Activated CD8-positive, alpha-beta memory T cell treated with anti-CD3 and anti-CD28 coated beads for 24 hours (primary cell): ENCODE measurements at places on chromosomes 16 and 17.
A peak's percentile ranks its signal among the peaks of the same experiment; 100 is the strongest.

DNA sequence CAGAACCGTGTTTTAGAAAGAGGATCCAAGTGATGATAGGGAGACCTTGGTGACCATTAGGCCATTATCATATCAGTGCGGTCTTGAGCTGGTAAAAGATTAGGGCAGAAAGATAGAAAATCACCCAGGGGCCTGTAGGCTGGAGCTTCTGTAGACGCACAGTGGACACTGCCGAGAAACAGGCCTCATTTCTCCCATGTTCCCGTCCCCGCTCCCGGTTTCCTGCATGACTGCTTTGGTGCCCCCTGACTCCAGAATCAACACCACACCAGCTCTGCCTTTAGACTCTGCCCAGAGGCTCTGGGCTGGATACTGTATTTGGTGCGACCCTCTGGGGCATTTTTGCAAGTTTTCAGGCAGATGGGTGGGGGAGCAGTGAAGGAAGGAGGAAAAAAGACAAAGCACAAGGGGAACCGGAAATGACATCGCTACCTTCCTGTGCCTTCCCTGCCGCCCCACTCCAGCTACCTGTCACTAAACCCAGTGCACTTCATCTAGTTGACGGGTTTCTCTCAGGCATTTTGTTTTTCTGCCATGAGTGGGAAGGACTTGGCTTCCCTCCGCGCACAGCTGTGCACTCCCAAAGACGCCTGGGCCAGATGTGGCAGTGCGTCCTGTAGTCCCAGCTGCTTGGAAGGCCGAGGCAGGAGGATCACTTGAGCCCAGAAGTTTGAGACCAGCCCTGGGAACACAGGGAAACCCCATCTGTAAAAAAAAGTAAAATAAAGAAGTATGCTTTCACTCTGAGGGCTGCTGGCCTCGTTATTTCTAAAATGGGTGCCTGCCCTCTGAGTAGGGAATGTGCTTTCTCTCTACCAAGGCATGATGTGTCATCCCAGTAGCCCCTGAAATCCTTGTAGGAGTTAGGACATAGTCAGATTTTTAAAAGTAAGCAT lies 214.1 kb downstream of the RPTOR start:
- peak; percentile 62 for DNase-seq

DNA sequence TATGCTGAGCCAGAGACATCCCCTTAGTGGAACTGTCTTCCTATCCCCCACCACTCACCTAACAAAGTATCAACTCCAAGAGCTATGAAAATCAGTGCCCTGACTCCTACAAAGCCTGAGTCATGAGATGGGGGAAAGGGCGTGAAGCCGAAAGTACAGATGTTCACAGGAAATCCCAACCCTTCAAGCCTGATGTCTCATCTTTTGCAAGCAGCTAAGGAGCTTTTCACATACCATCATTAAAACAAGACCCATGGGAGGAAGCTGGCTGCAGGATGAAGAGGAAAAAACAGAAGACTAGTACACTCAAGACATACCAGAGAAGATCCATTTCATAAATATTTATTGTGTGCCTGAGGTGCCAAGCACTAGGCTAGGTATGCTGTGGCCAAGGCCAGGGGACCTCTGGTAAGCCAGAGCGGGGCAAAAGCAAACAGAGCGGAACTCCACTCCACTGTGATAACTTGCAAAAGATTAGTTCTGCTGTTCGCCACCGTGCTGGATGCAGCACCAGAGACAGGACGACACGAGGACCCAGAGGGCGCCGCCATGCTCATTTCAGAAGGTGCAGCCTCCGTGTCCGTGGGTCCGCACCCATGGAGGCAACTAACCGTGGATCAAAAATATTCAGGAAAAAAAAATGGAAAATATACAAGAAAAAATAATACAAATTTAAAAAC lies 4.5 kb upstream of the MNT start:
- DNase-seq, result no peak

DNA sequence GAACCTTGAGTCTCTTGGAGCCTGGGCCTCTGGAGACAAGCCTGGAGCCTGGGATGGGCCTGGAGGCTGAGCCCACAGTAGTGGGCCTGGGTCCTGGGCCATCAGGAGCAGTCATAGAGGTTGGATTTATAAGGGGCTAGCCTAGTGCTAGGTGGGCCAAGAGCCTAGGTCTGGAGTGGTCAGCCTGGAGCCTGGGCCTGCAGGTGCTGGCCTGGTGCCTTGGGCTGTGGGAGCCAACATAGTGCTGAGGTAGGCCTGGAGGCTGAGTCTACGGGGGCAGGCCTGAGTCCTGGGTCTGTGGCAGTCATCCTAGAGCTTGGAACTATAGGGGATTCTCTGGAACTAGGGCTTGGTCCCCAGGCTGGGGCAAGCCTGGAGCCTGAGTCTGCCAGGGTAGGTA lies 414.1 kb downstream of the XYLT1 start:
- no peak for DNase-seq

DNA sequence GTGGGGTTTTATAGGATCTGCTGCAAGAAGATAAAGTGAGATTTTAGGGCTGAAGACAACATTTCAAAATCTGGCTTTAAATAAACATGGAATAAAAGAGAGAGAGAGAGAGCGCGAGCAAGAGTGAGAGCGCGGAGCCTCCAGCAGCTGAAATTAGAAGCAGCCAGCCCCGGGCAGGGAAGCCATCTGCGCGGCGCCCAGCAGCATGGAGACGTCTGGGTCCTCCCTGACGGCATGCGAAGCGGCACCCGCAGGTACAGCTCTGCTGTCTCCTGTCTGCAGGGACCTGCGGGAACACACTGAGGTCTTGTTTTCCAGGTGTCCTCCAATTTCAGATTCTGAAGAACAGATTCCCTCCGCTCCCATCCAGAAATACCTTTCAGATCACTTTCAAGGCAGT lies 7.9 kb upstream of the BAIAP2 start:
- DNase-seq, result no peak

GRCh38 chr17:60372790-60373483 lies 19.0 kb downstream of the USP32 start:
- no peak for DNase-seq

GRCh38 chr16:17769065-17769464 lies 298.3 kb upstream of the XYLT1 start:
- no peak for DNase-seq

DNA sequence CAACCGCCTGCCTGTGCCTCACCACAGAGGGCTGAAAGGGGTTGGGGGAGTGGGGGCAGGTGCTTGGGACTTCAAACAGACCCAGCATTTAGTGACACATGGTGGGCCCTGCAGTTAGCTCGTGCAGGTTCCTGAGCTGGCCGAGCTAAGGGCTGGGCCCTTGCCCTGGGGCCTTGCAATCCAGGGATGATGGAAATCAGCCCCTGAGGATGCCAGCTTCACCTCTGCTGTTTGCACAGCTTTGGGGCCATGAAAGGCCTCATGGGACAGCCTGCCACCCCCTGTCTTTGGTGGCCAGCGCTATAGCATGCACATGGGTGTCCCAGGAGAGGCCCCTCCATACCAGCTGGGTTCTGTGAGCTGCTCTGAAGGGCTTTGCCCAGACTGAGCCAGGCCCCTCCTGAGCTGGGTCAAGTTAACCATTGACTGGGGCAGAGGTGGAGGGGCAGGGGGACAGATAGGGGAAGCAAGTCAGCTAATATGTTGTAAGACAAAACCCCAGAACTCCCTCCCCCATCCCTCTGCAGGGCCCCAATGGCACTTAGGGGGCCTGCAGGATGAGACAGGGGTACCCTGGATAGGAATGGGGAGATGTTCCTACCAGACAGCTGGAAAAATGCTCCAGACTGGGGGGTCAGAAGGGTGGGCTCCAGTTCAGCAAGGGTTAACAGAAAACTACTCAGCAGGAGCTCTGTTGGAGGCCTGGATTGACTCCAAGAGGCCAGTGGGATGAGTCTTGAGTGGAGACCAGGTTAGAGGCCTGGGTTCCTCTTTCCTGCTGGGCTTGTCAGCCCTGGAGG lies 692 bp downstream of the PRR15L start:
- no peak for DNase-seq

DNA sequence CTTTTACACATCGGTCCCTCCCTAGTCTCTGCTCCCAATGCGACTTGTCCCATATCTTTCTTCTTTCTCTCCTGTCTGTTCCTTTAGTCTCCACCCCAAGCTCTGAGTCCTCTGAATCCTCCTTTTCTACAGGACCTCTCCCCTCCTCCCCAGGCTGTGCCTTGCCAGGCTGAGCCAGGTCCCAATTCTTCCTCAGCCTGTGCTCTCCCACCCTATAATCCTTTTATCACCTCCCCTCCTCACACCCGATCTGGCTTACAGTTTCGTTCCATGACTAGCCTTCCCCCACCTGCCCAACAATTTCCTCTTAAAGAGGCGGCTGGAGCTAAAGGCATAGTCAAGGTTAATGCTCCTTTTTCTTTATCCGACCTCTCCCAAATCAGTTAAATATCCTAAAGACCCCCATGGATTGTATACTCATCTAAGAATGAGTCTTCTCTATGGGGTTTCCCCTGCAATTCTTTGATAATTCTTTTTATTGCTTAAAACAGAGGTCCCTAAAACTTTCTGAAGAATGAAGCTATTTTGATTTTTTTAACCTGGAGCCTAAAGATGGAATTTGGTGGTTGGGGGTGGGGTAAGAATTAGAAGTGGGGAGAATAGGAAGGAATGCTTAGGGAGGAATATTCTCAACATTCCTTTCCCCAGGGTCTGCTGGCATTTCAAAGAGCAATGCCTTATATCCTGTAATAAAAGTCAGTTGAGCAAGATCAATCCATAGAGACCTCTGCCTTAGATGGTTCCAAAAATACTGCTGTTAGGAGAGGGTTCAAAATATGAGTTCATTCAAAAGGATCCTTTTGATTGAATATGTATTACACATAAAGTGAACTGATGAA lies 102.8 kb downstream of the MYO1D start:
- DNase-seq, result no peak

DNA sequence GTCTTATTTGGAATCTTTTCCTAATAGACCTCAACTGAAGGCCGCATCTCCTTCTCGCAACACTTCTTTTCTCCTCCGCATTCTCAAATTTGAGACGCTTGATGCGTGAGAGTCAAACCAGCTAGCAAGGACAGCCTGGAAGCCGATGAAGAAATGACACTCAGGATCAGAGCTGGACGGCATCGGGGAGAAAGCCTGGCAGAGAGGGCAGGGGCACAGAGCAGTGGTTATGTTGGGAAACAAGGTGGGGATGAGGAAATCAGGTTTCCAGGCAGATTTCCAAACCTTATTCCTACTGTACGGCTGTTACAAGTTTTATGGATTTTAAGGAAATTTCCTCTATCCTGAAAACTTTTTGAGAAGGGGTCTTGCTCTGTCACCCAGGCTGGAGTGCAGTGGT lies 164.6 kb upstream of the RPH3AL start:
- DNase-seq, result no peak
